ENCODE measurements at places on chromosomes 6 and 20. TPM values are rescaled to one million over a fixed set of nuclear protein-coding genes. Genes with fewer than 3 reads are reported as not detected.

DNA sequence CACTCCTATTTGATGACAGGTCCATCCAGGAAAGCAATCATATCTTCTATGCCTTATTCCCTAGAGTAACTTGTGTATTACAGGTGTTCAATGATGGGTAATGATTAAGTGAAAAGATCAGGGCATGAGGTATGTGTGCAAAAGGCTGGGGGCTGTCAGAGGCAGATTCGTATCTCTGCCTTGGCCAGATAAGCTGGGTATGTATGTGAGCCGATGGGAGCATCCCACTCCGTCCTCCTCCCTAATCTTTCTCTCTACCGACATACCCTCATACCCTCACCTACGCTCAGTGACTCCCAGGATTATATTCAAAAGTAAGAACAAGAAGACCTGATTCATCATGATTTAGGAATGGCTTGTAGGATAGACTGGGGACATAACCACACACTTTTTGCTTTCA lies 238.7 kb downstream of the PLCB1 start:
- DNase-seq = no peak

DNA sequence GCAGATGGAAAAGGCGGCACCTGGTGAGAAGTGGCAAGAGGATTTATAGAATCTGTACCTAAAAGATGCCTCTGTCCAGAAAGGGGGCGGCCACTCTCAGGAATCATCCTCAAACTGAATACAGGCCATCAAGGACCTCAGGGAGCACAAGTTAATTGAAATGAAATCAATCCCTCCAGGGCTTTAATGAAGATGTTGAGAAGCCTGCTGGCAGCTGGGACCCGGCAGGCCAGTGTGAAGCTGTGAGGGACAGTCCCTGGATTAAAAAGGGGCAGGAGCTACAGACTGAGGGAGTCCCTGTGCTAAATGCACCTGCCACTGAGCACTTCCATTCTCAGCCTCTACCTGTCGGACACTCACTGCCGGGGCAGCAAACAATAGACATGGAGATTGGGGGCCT lies 107.7 kb upstream of the GGTLC1 start:
- DNase-seq = no peak

- no peak for DNase-seq
Measured at GRCh38 chr6:77822265-77822664, 169.4 kb downstream of the MEI4 start.

DNA sequence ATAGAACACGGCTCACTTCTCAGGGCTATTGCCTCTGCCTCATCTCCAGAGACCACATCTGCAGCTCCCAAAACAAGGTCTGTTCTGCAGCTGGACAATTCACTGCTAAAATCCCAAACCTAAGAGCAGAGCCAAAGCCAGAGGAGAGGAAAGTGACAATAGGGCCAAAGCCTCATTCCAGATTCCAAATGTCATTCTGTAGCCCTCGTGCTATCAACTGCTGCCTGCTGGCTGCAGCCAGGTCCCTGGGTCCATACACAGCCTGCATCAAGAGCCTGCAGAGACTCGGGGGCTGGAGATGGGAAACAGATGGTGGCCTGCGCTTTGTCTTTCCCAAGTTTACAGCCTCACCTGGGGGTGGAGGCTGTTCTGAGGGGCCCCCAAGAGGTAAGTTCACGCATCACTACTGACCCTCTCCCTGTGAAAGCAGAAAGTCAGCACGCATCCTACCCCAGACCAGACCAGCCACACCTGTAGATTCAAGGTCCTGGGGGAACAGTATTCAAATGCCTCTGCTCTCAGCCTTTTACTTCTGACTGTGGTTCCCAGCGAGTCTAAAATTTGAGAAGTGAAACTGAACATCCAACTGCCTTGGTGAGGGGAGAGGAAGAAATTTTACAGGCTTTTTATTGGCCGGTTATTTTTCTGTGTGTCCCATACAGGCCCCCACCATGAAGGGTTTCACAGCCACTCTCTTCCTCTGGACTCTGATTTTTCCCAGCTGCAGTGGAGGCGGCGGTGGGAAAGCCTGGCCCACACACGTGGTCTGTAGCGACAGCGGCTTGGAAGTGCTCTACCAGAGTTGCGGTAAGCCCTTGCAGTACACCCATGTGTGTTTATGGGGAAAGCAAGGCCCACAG lies at the start of gene LY86:
Gene LY86 (plus strand): TSS at position 657 of the 860 bp plus-strand sequence. CDS start 15 bp downstream, at position 672.
- no peak for DNase-seq

- DNase-seq = peak; percentile 50
Measured at GRCh38 chr6:130967502-130968445, 95.3 kb downstream of the EPB41L2 start.

- no peak for DNase-seq
Measured at GRCh38 chr6:110831405-110831804, 16.1 kb upstream of the CDK19 start.

DNA sequence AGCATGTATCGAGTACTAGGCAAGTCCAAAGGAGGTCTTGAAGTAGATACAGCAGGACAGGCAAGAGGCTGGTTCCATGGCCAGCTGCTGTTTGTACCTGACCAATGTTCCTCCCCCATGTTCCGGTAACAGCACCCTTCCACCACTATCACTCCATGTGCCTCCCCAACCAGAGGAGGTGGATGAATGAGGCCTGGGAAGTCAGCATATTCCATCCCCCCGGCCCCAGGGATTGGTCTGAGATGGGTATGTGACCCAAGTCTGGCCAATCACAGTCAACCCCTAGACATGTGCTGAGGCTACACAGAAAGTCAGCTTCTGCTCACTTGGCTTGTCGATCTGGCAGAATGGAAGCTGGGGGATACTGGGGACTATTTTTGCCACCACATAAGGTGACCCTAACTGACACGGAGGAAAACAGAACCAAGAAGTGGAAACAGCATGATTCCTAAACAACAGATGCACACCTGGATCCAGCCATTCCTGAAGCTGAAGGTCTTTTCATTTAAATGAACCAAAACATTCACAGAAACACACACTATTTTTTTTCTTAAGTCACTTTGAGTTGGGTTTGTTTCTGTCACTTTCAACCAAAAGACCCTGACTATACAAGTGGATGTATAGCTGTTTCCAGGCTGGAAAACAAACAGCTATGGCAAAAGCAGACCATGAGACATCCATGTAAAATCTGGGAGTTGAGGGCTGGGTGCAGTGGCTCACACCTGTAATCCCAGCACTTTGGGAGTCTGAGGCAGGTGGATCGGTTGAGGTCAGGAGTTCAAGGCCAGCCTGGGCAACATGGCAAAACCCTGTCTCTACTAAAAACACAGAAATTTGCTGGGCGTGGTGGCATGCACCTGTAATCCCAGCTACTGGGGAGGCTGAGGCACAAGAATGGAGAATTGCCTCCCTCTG lies 70.4 kb upstream of the PTPN1 start:
- DNase-seq = no peak

DNA sequence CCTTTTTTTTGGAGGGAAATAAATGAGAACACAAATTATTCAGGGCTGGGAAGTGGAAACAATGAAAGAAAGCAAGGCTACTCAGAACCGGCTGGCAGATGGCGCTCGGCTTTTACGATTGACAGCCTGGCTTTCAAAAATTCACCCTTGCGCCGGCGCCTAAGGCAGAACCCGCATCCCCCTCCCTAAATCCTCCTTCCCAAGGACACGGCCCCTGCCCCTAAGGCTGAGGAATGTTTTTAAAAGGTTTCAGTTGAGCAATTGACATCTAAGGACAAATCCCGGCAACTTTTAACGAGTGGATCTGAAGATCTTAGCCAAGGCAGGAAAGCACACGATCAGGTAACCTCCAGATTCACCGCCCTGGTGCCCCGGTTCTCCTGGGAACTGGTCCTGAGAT lies 16.3 kb downstream of the GNAS start:
- no peak for DNase-seq

Gene ALDH8A1
- total RNA-seq = under 0.01 TPM

Gene POM121L2
- total RNA-seq = not detected

Gene BEND6
- 10.6 TPM for total RNA-seq

Gene MYL9
- total RNA-seq = 97.5 TPM
